ENCODE measurements at places on chromosomes 6 and 20.
A peak's percentile ranks its signal among the peaks of the same experiment; 100 is the strongest.

DNA sequence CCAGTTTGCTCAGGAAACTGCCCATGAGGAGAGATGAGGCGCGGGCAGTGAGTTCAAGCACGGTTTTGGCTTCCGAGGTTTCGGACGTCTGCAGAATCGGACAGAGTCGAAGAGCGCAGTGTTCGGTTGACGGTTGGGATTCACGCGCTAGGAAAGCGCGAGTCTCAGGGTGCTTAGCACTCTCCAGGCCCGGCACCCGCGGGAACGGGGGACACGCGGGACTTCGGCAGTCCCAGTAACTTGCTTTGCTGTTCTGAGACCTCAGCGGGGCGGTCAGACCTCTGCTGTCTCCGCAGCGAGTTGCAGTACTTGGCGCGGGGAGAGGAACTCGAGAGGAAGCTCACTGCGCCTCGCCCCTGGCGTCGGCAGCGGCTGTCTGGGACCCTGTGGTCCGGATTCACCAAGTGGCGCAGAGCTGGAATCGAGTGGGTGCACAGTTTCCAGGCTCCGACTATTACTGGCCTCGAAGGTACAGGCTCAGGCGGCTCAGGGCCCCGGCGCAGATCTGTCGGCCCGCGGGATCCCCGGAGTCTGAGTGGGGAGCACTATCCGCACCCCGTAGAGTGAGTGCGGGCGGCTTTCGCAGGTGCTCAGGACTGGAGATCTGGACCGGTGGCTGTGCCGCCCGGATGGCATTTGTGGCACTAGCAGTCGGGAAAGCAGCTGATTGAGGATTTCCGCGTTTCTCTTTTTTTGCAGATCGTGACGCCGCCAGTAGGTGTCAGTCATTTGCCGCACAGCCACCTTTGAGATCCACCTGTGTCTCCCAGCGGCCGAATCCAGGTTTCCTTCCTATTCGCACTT, at the start of gene POM121L2:
Gene POM121L2, minus strand, starts transcription at position 128 of the 804 bp plus-strand sequence. Its CDS starts 103 bp downstream, at position 25.
- DNase-seq: peak; percentile 56

DNA sequence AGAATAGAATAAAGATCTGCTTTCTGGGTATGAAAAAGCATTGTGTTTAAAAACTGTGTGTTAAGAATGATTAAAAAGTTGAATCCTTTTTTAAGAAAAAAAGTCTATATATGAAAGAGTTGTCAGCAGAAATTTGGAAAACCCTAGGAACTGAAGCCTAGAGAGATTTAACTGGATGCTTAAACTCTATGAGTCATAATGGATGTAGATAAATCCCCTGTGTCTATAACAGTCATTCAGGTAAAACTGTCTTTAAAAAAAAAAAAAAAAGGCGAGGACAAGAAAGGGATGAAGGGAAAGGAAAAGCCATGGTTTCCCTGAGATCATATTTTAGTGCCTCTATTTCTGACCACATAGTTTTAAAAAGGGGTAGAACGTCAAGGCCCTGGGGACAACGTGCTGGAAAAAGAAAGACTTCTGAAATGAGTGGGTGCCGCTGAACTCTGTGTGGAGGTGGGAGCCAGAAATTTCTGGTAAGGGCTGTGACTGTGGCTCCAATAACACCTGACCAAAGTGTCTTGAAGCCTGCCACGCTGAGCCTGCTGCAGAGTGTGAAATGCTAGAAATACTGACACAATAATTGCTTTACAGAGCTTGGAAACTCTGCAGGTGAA, 302.6 kb upstream of the ARID1B start:
- peak; percentile 10 for DNase-seq

DNA sequence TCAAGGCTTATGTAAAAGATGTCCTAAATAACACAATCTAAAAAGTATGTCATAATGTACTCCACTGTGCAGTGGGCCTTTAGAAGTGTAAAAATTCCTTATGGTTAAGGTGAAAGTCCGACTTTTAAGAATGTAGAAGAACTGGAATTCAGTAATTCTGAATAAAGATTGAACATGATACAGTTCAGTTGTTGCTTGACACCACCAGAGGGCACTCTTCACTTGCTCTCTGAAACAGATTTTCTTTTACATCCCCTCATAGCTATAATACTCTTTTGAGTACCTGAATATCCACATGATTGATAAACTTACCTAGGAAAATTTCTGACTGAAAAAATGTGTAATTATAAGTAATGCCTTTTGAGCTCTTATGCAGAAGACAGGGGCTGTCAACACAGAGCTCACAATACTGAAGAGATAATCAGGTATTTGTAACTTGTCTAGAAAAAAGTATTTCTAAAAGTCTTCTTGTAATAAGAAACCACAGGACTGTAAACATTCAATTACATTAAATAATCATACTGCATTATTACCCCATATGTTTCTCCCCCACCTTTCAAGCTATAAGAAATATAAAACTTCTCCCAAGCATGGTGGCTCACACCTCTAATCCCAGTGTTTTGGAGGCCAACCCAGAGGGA, 92.1 kb downstream of the POPDC3 start:
- DNase-seq: peak; percentile 31

DNA sequence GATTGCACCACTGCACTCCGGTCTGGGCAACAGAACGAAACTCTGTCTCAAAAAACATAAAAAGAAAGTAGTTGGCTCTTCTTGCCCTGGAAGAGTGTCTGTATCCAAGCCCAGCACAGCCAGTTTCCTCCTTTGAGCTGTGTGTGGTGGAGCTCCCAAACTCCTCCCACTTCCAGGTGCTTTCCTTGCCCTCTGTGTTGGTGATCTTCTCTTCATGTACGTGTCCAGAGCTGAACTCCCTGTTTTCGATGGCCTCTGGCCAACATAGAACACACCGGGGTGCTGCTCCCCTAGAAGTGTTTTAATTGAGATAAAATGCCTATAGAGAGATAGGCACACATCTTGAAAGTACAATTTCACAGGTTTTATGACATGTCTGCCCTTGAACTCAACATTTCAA, 16.7 kb upstream of the SGK2 start:
- no peak for DNase-seq

DNA sequence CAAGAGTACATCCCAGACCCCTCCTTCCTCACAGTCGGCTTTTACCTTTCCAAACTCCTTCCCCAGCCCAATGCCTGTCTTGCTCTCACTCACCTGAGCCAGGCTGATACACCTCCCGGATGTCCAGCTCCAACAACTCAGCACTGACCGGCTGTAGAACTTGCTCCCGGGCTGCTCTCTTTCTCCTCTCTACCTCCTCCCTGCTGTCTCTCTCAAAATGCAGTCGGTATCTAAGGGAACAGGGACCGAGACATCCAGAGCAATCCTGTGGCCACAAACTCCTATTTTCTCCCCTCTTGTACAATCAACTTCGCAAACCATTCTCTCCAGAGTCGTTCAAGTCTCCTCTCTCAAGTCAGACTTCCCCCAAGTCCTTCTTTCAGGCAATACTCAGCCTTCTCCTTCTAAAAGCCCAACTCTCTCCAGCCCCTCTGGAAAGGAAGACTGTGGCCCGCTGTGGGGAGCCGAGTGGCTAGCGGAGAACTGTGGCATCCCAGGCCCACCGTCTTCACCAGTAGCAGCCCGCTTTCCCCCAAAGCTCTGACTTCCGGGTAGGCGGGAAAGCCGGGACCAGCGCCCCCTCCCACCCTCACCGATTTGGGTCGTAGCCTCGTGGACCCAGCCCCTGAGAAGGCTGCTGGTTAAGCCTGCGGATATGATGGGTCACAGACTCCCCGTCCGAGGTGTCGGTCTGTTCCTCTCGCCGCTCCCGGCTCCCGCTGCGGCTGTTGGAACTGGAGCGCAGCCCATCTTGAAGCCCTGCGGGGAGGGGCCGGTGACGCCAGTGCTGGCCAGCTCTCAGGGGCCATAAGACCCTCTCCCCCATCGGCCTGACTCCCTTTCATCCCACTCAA, 1.1 kb downstream of the GNL1 start:
- DNase-seq: peak; percentile 32

Measured in activated T-cell treated with anti-CD3 and anti-CD28 coated beads, Interleukin-2, amount 50 U/mL, for 72 hours (primary cell).